ENCODE measurements at places on chromosomes 3 and 15.

DNA sequence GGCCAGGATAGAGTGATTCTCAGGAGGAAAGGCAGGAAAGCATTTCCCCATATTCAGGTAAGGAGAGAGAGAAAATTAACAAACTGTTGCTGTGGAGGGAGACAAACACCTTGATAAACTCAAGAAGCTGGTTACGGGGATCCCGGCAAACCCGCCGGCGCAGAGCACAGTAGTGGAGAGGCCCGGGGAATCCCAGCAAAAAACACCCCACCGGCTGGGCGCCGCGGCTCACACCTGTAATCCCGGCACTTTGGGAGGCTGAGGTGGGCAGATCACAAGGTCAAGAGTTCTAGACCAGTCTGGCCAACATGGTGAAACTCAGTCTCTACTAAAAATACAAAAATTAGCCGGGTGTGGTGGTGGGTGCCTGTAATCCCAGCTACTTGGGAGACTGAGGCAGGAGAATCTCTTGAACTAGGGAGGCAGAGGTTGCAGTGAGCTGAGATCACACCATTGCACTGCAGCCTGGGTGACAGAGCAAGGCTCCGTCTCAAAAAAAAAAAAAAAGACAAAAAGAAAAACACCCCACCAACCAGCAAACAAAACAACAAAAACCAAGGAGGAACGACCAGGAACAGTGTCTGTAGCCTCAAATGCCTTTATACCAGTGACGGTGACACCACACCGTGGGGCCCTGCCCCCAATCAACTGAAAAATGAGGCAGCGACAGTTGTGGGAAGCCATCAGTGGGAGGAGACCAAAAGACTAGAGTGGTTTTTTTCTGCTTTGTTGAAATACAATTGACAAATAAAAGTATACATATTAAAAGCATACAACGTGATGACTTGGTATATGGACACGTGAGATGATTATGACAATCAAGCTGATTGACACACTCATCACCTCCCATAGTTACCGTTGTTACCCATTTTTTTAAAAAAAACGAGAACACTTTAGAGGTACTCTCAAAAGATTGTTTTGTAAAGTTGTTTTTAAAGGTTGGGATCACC, 40.2 kb upstream of the IDH2 start:
- peaks cover 10% of the 10 kb centered on the region for H3K4me1 ChIP-seq
- no peak overlapping the region for H3K4me3 ChIP-seq
- no peaks in the 10 kb centered on the region for H3K36me3 ChIP-seq
- H3K27ac ChIP-seq: peak overlapping the region; percentile 43
- no peaks in the 10 kb centered on the region for H3K27me3 ChIP-seq
- no peak for DNase-seq

- no peaks in the 10 kb centered on the region for H3K27me3 ChIP-seq
- peaks cover 8% of the 10 kb centered on the region for H3K4me1 ChIP-seq
- H3K27ac ChIP-seq: no peak overlapping the region
- no peak for DNase-seq
These were observed 101.7 kb downstream of the P3H2 start for GRCh38 chr3:190019006-190019405.

- H3K4me3 ChIP-seq: no peak overlapping the region
- no peaks in the 10 kb centered on the region for H3K36me3 ChIP-seq
- no peaks in the 10 kb centered on the region for H3K27me3 ChIP-seq
- no peak for DNase-seq
These were observed 805.8 kb downstream of the FHIT start for GRCh38 chr3:60445446-60445845.

DNA sequence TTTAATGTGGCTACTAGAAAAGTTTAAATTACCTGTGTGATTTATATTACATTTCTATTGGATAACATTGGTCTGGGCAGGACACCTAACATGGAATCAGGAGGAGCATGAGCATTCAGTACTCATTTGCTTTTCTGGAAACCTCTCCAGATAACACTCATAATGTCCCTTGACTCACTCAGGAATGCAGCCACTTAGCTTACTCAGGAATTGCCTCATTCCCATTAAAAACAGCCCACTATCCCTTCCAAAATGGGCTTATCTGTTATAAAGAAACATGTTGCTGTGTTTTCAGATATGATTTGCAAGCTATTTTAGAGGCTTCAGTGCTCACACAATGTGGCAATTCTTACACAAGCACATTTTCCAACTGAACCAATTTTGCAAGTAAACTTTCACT, 17.1 kb downstream of the GBE1 start:
- DNase-seq: no peak
- peak overlapping the region; percentile 66 for H3K27ac ChIP-seq
- H3K4me3 ChIP-seq: no peak overlapping the region
- H3K36me3 ChIP-seq: no peaks in the 10 kb centered on the region
- H3K4me1 ChIP-seq: peaks cover 38% of the 10 kb centered on the region
- no peaks in the 10 kb centered on the region for H3K27me3 ChIP-seq

- no peak overlapping the region for H3K27ac ChIP-seq
- H3K27me3 ChIP-seq: no peaks in the 10 kb centered on the region
- H3K4me1 ChIP-seq: peaks cover 17% of the 10 kb centered on the region
- no peak overlapping the region for H3K4me3 ChIP-seq
- H3K36me3 ChIP-seq: no peaks in the 10 kb centered on the region
These were observed 2.8 kb upstream of the DNAH1 start for GRCh38 chr3:52313188-52313773.

DNA sequence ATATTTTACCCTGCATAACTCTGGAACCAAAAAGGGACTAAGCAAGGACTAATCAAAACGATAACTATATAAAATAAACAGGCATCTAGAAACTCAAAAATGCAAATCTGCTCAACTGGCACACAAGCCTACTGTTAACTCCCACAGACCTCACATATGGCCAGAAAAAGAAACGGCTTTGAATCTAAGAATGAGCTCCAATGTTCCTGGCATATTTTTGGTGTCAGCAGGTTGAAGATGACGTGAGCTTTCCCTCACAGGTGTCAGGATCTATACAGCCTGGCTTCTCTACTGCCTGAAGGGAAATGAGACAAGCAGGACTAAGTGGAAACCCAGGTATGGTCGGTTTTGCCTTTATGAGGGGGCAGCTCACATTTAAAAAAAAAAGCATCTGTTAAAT, 120.1 kb upstream of the SPATA12 start:
- peaks cover 7% of the 10 kb centered on the region for H3K36me3 ChIP-seq
- H3K27me3 ChIP-seq: peaks cover 2% of the 10 kb centered on the region
- H3K4me1 ChIP-seq: peaks cover 35% of the 10 kb centered on the region
